Body of pancreas (tissue), 4 donors: ENCODE measurements at places on chromosomes 1 and 21. TPM values are rescaled to one million over a fixed set of nuclear protein-coding genes. Genes with fewer than 3 reads are reported as not detected.

DNA sequence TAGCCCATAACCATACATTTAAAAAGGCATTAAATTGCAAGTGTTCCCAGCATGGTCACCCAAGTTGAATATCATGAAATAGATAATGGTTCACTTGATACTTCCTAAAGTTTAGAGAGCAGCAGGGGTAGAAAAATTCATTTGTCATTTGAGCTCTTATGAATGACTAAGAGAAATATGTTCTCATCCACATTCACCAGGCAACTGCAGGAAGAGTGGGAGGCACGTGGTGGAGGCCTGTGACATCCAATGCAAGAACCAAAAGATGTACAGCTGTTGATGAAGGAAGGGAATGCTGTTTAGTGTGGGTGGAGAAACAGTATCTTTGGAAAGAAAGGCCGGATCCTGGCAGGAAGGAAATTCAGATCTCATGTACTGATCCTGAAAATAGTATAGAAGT lies 473.1 kb downstream of the ADGRL2 start:
- no peaks in the 10 kb centered on the region for H3K36me3 ChIP-seq
- H3K27ac ChIP-seq, result no peak overlapping the region
- no peaks in the 10 kb centered on the region for H3K27me3 ChIP-seq
- no peaks in the 10 kb centered on the region for H3K4me1 ChIP-seq

MIB2 gene
- 101 TPM for total RNA-seq

DNA sequence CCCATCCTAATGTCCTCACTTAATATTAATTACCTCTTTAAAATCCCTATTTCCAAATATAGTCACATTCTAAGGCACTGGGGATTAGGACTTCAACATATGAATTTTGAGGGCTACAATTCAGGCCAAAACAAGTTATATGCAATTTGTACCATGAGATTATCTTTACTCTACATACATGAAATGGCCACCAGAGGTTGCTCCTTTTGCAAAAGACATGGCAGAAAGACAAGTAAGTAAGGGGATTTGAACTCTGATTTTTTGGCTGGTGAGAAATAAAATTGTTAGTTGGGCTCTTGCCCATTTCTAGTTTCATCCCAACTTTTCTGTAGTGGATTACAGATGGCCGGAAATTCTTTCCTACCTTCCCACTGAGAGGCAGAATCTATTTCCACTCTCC lies 4.8 kb upstream of the ALG6 start:
- H3K36me3 ChIP-seq, result no peaks in the 10 kb centered on the region
- no peak overlapping the region for H3K27ac ChIP-seq
- no peak overlapping the region for H3K4me3 ChIP-seq
- no peak for DNase-seq

GRCh38 chr1:88609051-88609450 lies 75.0 kb upstream of the PKN2 start:
- H3K4me3 ChIP-seq, result no peak overlapping the region
- no peaks in the 10 kb centered on the region for H3K4me1 ChIP-seq
- no peak for DNase-seq
- H3K27ac ChIP-seq, result no peak overlapping the region
- H3K36me3 ChIP-seq, result no peaks in the 10 kb centered on the region

- H3K4me3 ChIP-seq, result no peak overlapping the region
- no peak overlapping the region for H3K27ac ChIP-seq
These were observed 17.0 kb downstream of the CD34 start for GRCh38 chr1:207893737-207894582.

DNA sequence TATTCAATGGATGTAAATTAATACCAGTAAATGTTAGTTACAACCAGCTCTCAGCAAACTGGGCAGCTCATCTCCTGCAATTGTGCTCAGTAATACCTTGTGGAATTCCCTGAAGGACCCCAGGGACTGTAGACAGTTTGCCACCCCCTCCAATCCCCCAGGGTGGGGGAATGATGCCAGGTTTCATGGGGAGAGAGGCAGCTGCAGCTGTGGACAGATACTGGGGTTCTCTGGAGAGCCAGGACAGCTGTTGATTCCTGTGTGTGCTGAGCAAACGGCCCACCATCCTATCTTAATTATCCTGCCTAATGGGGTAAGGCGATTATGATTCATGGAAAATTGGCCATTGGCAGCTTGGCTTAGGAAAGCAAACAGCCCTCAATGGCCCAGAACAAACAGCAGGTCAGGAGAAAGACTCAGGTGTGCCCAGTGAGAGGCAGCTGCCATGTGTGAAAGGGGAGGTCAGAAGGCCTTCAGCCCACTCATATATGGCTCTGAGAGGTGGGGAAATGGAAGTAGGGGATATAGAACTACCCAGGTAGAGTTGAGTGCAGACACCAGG lies 148.9 kb upstream of the CTTNBP2NL start:
- peaks cover 14% of the 10 kb centered on the region for H3K4me1 ChIP-seq
- DNase-seq, result no peak
- no peaks in the 10 kb centered on the region for H3K36me3 ChIP-seq
- H3K4me3 ChIP-seq, result no peak overlapping the region
- H3K27me3 ChIP-seq, result no peaks in the 10 kb centered on the region

PBX1 gene
- 83.1 TPM for total RNA-seq

- H3K4me3 ChIP-seq, result no peak overlapping the region
- DNase-seq, result no peak
- H3K4me1 ChIP-seq, result no peaks in the 10 kb centered on the region
- H3K27me3 ChIP-seq, result no peaks in the 10 kb centered on the region
- H3K36me3 ChIP-seq, result no peaks in the 10 kb centered on the region
These were observed 31.9 kb upstream of the LHX4 start for GRCh38 chr1:180198196-180198595.
